ENCODE measurements at places on chromosomes 1 and 21. TPM values are rescaled to one million over a fixed set of nuclear protein-coding genes. Genes with fewer than 3 reads are reported as not detected.

RHOU gene
- polyA plus RNA-seq, result 0.44 TPM

OR10Z1 gene
- polyA plus RNA-seq, result not detected

MNDA gene
- polyA plus RNA-seq, result not detected

DIRAS3 gene
- 16.6 TPM for polyA plus RNA-seq

IER5 gene
- 46.2 TPM for polyA plus RNA-seq

SLAMF7 gene
- not detected for polyA plus RNA-seq

COL11A1 gene
- polyA plus RNA-seq, result 0.15 TPM

RHD gene
- not detected for polyA plus RNA-seq

TRIM33 gene
- 6.3 TPM for polyA plus RNA-seq

RIMKLA gene
- polyA plus RNA-seq, result 0.13 TPM

A3GALT2 gene
- not detected for polyA plus RNA-seq

All from SK-N-SH (cell line).